Bone marrow (tissue), 2 donors: ENCODE measurements at places on chromosomes 5 and 9.

DNA sequence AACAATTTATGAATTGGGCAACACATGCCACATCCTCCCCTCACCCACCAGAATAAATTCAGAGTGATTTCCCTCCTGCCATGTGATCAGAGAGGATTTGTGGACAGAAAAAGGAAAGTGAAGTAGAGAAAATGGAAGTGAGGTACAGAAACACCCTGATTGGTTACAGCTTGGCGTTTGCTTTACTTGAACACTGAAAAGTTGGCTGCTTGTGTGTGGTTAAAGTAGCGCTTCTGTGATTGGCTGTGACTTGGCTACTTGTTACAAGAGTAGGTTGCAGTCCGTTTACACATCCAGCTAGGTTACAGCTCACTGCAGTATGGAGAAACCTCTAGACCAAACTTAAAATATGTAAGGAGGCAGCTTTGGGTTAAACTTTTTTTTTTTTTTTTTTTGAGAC, 205.2 kb upstream of the ZNF608 start:
- no peak for DNase-seq

DNA sequence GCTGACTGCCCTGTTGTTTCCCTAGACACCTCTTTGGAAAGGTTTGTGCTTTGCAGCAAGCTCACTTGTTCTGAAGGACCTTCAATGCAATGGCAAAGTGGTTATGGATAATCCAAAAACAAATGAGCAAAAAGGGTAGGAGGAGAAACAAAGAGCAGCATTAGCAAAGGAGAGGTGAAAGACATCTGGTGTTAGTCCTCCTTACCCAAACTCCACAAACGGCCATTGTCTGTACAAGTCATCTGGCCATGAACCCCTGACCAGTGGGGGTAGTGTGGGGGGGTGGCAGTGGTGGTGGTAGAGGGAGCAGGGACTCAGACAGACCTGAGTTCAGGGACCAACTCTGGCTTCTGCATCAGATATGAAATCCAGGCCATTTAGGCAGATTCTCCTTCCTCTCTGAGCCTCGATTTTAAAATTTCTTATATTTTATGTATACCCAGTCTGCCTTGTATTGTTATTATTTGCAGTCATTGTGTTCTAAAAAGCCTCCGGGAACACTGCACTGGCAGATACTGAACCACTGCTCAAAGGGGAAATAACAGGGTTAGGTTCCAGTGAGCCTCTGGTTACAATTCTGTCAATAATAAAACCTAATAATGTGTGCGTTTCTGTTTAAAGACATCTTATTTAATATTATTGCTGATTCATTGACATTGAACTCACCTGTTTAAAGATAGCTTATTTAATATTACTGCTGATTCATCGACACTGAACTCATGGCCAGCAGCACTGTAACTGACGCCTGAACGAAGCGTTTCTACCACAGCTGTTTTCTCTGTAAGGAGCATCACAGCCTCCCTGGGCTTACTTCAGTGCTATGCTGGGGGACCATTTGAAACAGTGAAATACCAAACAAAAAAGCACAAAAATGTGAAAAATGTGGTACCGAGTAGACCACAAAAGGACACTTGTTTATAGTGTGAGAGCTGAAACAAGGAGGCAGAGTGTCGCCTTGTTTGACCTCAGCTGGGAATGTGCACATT, 156.0 kb downstream of the SEC61B start:
- no peak for DNase-seq

GRCh38 chr5:127959152-127959764, 124.3 kb upstream of the SLC12A2 start:
- DNase-seq: no peak

GRCh38 chr9:94085062-94085639, 887 bp downstream of the PTPDC1 start:
- DNase-seq: no peak

- DNase-seq: no peak
Observed at GRCh38 chr5:125245216-125245615, 498.8 kb upstream of the ZNF608 start.

- no peak for DNase-seq
Observed at GRCh38 chr9:20280330-20280729, 342.0 kb downstream of the MLLT3 start.

DNA sequence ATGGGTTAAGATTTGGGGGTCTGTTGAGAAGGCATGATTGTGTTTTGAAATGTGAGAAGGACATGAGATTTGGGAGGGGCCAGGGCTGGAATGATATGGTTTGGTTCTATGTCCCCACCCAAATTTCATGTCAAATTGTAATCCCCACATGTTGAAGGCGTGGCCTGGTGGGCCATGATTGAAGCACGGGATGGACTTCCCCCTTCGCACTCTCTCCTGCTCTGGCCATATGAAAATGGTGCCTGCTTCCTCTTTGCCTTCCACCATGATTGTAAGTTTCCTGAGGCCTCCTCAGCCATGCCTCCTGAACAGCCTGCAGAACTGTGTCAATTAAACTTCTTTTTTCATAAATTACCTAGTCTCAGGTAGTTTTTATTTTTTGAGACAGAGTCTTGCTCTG, 14.7 kb upstream of the NOTCH1 start:
- DNase-seq: no peak

- DNase-seq: no peak
Observed at GRCh38 chr5:2701592-2701991, 49.9 kb downstream of the IRX2 start.

GRCh38 chr9:123049589-123050222, 16.2 kb downstream of the GPR21 start:
- DNase-seq: no peak

DNA sequence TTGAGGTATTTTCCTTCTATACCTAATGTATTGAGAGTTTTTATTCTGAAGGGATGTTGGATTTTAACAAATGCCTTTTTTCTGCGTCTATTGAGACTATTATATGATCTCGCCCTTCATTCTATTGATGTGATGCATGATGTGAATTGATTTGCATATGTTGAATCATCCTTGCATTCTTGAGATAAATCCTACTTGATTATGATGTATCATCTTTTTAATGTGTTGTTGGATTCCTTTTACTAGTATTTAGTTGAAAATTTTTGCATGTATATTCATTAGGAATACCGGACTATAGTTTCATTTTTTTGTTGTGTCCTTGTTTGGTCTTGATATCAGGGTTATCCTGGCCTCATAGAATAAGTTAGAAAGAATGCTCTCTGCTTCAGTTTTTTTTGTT, 169.7 kb downstream of the NPR3 start:
- no peak for DNase-seq

GRCh38 chr5:153476767-153477166, 13.7 kb upstream of the GRIA1 start:
- no peak for DNase-seq

DNA sequence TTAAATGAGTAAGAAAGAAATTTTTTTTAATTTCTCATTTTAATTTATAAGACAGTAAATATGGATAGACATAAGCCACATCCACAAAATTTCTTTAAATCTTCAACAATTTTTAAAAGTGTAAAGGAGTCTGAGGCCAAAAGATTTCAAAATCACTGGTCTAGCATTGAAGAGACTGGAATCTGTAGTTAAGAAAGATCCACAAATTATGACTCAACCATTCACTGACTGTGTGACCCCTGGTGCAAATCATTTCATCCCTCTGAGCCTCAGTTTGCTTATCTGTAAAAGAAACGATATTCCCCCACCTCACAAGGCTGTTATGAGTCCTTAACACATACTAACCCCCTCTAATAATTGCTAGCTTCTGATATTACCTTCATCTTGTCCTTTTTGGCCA, 98.5 kb downstream of the EBF1 start:
- no peak for DNase-seq

DNA sequence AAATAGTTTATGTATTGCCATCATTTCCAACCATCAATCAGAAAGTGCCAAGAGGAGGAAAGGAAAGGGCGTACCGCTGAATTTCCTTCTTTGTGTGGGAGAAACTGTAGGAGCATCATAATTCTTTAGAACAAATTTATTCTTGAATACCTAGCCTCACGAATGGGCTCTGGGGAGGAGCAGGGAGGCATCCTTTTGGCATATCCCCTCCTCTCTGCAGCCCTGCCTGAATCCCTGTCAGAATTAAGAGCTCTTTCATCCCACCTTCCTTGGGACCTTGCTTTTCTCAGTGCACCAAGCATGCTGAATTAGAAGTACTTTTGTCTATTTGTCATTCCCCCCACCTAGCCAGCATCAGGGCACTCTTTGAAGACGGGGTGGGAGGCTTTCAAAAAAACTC, 189.4 kb downstream of the MAPKAP1 start:
- DNase-seq: no peak

DNA sequence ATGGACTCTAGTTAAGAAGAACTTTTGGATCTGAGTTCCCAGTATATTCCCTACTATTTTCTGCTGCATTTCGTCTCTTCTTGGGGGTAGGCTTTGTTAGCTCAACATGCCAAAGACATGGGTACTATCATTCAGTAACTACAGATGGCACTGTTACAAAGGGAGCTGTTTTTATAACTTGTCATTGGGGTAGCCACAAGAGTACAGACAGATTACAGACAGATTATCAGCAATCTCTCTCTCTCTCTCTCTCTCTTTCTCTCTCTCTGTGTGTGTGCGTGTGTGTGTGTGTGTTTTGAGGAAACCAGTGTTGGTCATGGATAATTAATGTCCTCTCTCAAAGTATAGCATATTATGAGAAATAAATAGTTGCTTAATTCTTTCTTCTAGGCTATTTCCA, 116.1 kb downstream of the WDR70 start:
- DNase-seq: peak; percentile 23

DNA sequence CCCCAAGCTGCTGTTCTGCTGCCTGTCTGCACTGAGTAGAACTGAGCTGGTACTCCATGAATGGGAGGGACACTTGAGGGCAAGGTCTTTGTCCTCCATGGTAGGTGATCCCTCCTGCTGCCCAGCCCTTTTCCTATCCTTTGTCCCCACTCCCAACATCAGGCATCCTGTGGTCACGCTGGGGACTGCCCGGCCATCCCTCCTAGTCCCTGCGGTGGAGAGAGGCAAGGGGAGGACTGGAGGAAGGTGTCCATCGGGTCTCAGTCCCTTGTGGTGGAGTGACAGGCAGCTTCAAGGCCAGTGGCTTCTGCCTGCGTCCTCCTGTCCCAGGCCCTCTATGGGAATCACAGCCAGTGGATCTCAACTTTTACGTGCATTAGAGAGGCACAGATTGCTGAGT, 25.9 kb downstream of the ROR2 start:
- no peak for DNase-seq

GRCh38 chr5:127305493-127305892, 14.9 kb downstream of the MEGF10 start:
- no peak for DNase-seq

DNA sequence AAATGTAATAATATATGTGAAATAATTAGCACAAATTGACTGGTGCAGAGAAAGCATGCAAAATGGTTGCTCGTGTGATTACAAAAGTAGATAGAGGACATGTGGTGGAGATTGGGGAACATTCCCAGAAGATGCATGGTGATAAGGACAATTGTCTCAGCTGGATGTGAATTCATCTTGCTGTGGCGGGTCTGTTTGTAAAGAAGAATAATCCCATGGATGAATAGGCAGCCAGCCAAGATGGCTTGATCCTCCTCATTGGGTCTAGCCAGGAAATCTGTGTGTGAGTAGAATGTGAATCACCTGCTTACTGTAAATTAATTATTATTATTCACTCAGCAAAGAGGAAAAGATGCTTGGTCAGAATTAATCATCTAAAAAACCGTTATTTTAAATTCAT, 12.6 kb upstream of the DPYSL3 start:
- no peak for DNase-seq

DNA sequence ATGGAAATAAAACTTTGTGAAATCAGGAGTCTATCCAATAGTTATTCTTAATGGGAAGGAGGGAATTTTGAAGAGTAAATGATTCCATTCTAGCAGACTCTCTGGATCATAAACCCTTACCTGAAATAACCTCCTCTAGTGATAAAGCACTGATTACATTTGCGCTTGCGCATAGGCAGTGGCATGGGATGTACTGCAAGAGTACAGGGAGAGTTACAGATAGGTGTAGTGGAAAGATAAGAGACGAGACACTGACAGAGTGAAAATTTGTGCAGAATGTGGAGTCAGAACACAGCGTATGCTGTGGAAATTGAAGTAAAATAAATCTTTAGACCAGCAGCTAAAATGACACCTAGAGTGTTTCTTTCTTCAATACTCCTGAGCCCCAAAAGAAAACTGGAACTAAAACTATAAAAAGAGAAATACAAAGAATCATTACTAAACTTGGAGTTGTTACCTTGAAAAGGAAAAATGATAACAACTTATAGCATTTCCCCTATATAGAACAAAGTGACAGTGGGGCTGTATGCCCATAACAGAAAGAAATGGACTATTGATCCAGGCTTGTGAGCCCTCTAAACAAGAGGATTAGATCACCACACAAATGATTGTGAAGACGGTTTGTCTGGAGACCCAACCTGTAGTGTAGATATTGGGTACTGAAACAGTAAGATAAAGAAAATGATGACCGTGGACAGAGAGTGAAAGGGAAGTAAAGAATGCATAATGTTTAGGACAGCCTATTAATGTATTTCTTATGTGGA, 1471.2 kb upstream of the NUDT12 start:
- DNase-seq: no peak

- DNase-seq: no peak
Observed at GRCh38 chr5:172450861-172451695, 3.2 kb downstream of the SH3PXD2B start.

GRCh38 chr9:131980267-131981016, 99.2 kb downstream of the MED27 start:
- DNase-seq: no peak

- no peak for DNase-seq
Observed at GRCh38 chr5:57414857-57415256, 67.8 kb downstream of the ACTBL2 start.

GRCh38 chr5:113376640-113377039, 58.1 kb downstream of the TSSK1B start:
- DNase-seq: no peak

- DNase-seq: no peak
Observed at GRCh38 chr5:55853818-55854217, 2.7 kb downstream of the IL31RA start.

DNA sequence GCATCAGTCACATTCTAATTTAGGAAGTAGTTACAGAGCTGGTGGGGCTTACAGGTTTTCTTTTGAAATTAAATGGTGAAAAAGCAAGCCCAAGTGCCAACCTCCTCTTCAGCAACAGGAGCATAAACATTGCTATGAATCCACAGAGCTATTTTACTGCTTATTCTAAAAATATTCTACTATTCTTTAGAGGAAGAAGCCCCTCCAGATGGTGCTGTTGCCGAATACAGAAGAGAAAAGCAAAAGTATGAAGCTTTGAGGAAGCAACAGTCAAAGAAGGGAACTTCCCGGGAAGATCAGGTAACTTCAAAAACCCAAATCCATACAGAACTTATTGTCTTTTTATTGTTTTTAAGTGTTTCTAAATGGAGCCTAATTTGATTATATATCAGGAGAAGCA, 202.8 kb downstream of the CWC27 start:
- no peak for DNase-seq

- no peak for DNase-seq
Observed at GRCh38 chr5:96347502-96348292, 85.4 kb downstream of the PCSK1 start.

DNA sequence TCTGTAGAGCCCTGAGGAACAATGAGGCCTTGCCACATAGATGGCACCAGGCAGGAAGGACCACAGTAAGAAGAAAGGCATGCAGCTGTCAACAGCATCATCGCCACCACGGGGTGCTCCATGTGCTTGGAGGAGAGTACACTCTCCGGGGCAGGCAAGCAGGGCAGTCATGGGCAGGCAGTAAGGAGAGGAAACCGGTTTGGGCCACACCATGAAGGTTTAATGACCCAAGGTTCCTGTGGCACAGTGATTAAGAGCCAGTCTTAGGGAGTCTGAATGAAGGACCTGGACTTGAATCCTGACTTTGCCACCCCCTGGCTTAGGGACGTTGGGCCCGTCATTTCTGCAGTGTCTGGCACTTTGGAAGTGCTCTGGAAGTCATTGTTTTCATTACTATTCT, 80.6 kb upstream of the ZBTB43 start:
- no peak for DNase-seq
